Right atrium auricular region (tissue), 2 donors: ENCODE measurements at places on chromosomes 4 and X. TPM values are rescaled to one million over a fixed set of nuclear protein-coding genes. Genes with fewer than 3 reads are reported as not detected.

HAND2 gene
- total RNA-seq, result 108 TPM

HNRNPD gene
- total RNA-seq, result 45.7 TPM

UCP1 gene
- total RNA-seq, result 0.28 TPM

CT45A6 gene
- total RNA-seq, result not detected

TASL gene
- total RNA-seq, result 0.59 TPM

ADGRL3 gene
- total RNA-seq, result 0.86 TPM

PIGA gene
- 2.9 TPM for total RNA-seq

CLCN3 gene
- total RNA-seq, result 32.9 TPM

FAM47E gene
- 1.0 TPM for total RNA-seq

HTN1 gene
- total RNA-seq, result not detected

HSFX3 gene
- not detected for total RNA-seq

FOXR2 gene
- not detected for total RNA-seq

IQCM gene
- not detected for total RNA-seq

PRSS12 gene
- 0.12 TPM for total RNA-seq
